ENCODE measurements at places on chromosomes 13 and 19. TPM values are rescaled to one million over a fixed set of nuclear protein-coding genes. Genes with fewer than 3 reads are reported as not detected.

Gene FCAR
- 0.70 TPM for total RNA-seq

GRCh38 chr19:4687396-4687795 is 17.3 kb upstream of the MYDGF start:
- DNase-seq: no peak

Gene SIGLEC8
- total RNA-seq: not detected

- DNase-seq: no peak
Observed at GRCh38 chr13:113427562-113428468, 25.5 kb downstream of the ADPRHL1 start.

GRCh38 chr13:77118134-77118533 is 91.2 kb upstream of the FBXL3 start:
- no peak for DNase-seq

DNA sequence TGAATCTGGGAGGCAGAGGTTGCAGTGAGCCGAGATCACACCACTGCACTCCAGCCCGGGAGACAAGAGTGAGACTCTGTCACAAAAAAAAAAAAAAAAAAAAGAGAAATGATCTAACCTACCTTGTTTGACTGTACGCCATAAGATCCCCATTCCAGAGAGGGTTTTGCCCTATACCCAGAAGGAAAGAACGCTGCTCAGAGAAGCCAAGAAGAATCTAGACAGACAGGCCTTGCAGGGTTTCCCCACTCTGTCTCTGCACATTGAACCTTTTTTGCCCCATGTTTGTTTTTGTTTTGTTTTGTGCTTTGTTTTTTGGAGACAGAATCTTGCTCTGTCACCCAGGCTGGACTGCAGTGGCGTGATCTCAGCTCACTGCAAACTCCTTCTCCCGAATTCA is 7.4 kb upstream of the MAP1S start:
- DNase-seq: no peak

DNA sequence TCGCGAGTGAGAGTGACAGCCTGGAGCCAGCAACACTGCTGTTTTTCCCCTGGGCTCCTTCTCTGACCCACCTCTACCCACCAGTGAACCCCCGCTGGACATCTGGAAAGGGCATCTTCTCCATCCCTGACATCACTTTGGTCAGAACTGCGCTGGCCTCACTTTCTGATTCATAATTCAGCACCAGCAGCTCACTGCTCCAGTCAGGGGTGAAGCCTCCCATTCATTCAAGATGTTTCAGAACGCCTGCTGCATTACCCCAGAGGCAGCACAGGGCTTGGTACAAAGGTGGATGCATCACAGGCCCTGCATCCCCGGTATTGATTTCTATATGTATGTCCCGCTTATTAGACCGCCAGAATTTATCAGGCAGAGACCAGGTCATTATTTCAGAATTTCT is 182.8 kb upstream of the TSHZ3 start:
- DNase-seq: peak; percentile 50

DNA sequence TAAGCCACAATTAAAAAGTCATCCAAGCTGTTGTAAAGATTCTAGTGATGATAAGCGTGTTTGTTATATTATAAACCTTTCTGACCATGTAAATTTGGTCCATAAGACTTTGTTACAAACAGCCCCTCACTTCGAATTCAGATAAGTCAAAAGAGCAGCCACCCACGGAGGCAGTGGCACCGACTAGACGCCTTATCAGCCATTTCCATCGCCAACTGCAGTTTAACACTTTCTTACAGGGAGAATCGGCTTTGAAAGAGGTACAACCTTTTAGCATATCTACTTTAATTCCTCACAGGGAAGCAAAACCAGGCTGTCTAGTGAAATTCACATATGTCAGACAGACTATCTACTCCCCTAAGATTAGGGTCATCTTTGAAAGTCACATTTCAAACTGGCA is 47.5 kb downstream of the SOX21 start:
- DNase-seq: no peak

- DNase-seq: no peak
Observed at GRCh38 chr13:97223037-97223710, 1.0 kb downstream of the MBNL2 start.

DNA sequence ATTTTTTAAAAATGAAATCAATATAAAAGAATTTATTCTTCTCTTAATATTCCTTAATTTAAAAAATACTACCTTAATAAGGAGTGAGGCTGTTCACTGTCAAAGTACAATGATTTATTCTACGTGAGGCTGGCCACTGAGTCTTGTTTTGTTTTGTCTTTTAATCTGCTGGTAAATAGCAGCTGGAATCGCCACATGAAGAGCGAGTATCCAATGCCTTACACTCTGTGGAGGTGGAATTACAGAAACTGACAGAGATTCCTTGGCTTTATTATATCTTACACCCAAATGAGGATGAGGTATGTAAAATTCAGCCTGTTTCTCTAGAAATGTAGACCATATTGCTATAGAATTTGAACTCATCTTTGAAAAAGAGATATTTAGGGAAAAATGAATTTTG is 52.9 kb upstream of the AKAP11 start:
- DNase-seq: no peak

Gene NANOS2
- total RNA-seq: not detected

Gene KCNC3
- total RNA-seq: 3.8 TPM

GRCh38 chr19:2325281-2326046 is 2.9 kb downstream of the LSM7 start:
- DNase-seq: no peak

GRCh38 chr13:113065406-113066141 is 40.0 kb upstream of the F7 start:
- DNase-seq: no peak

DNA sequence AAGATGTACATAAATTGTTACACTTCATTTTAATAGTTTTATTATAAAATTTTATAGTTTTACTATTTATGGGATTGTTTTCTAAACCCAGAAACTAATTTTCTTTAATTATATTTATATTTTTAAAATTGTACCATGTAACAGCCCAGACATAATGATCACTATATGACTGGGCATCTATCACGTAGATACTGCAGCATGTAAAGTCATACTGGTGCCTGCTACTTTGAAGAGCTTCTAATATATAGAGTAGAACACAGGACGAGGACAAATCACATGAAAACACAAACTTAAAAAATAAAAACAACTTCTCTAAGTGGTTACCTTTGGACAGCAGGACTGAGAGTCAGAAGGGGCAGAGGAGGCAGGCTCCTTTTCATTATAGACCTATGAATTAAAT is 5.3 kb downstream of the ELF1 start:
- no peak for DNase-seq

GRCh38 chr19:31595521-31595920 is 246.3 kb upstream of the TSHZ3 start:
- DNase-seq: no peak

Gene MAST1
- total RNA-seq: 0.65 TPM

GRCh38 chr19:3360421-3361383 is 5.7 kb upstream of the NFIC start:
- peak; percentile 94 for DNase-seq

Gene GIPR
- total RNA-seq: 6.9 TPM

Gene GCDH
- total RNA-seq: 33.2 TPM

Gene CGB3
- total RNA-seq: not detected

DNA sequence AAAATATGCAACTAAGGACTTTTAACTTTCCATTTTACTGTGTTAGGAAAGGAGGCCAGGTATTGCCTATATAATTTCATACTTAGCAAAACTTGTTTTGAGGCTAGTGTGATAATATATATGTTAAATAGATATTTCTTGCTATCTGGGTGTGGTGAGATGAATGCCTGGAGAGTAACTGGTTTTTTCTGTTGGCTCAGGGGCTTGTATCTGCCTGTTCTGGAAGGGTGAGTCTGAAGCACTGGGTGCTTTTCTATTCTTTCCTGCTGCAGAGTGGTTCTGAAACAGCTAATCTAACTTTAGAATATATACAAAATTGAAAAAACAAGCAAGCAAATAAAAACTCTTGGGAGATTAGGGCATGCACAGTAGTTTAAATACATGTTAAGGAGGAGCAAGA is 64.6 kb upstream of the MYCBP2 start:
- no peak for DNase-seq

DNA sequence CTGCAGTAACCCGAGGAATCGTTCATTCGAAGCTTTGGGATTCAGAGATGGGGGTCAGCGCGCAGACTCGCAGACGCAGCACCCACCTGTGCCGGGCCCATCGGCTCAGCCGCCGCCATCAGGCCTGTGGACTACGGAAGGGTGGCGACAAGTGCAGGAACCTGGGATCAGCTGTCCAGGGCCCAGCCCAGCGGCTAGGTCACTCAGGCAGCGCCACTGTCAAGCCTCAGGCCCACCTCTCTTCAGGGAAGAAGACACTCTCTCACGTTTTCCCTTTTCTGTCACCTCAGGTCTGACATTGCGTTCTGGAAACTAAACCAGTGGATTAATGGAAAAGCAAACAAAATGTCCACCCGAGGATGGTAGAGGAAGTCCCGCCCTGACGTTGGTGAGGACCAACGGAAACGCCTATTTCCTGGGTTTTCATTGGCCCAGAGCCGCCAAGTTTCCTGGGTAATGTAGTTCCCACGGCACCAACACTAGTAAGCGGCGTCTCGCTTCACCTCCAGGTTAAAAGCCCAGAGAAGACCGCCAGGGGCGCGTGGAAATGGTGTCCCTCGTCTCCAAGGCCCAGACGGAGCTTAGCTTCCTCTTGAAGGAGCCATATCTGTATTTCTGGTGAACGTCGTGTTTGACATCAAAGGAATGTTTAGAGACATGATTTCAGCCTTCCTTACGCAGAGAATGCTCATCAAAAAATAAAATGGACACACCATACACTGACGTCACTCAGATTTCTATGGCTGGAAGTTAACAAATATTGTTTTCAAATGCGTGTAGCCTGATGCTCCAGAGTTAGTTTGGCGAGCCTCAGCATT is at the start of gene ZNF772:
Gene ZNF772 (minus strand): TSS at position 376 of the 818 bp plus-strand sequence. CDS start 257 bp downstream, at position 119.
- DNase-seq: peak; percentile 94

- DNase-seq: no peak
Observed at GRCh38 chr13:95874286-95874685, 178.9 kb downstream of the UGGT2 start.

GRCh38 chr19:19613506-19613905 is 5.0 kb downstream of the PBX4 start:
- DNase-seq: no peak

Gene FGF22
- total RNA-seq: not detected

Gene EPSTI1
- 2.7 TPM for total RNA-seq

GRCh38 chr13:63636316-63636993 is 2220.8 kb upstream of the PCDH20 start:
- no peak for DNase-seq

- no peak for DNase-seq
Observed at GRCh38 chr13:48733739-48734335, 80.1 kb downstream of the CYSLTR2 start.

- no peak for DNase-seq
Observed at GRCh38 chr13:106143930-106144709, 391.3 kb downstream of the EFNB2 start.

DNA sequence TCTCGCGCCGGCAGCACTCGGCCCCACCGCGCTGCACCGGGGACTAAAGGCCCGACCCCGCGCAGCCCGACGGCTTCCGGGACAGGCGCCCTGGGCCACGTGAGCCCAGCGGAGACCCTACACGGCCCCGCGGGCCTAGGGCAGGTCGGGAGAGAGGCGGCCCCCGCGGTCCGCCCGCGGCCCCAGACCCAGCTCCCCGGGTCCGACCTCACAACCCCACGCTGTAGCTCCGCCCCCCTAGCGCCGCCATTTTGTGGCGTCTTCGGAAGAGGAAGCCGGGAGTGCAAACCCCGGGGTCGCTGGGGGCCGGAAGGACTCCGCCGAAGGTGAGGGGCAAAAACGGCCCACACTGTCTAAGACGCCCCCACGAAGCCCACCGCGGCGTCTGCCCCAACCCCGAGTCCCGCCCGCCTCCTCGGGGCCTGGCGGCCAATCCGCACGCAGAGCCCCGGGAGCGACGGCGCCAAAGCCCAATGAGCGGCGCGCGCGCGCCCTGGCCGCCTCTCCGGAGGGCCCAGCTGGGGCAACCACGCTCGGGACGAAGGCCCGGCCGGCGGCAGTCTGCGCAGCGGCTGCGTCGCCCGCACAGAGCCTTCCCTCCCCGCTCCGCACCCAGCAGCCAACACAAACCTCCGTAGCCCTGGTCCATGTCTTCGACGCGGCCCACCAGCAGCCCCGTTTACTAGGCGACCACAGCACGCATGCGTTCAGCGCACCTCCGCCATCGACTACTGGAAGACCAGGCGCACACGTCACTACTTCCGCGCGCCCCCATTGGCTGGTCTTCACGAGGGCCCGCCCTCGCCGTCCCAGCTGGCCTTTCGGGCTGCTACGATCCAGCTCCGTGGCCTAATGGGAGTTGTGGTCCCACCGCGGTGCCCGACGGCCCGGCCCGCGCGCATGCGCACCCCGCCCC is at the start of gene AKAP8:
Gene AKAP8 (minus strand): TSS at position 705 of the 916 bp plus-strand sequence. CDS start 56 bp downstream, at position 649.
- peak; percentile 99 for DNase-seq

DNA sequence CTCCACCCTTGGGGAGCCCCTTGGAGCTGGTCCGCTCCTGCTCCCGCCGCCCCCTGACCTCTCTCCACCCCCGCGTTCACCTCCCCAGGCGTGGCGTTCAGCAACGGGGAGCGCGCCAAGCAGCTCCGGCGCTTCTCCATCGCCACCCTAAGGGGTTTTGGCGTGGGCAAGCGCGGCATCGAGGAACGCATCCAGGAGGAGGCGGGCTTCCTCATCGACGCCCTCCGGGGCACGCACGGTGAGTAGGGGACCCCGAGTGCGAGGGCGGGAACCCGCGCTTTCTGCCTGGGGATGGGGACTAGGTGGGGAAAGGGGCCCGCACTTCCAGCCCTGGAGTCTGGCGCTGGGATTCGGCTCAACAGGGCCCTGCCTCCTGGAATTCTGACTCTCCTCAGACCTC is 1.7 kb downstream of the CYP2A13 start:
- DNase-seq: no peak

DNA sequence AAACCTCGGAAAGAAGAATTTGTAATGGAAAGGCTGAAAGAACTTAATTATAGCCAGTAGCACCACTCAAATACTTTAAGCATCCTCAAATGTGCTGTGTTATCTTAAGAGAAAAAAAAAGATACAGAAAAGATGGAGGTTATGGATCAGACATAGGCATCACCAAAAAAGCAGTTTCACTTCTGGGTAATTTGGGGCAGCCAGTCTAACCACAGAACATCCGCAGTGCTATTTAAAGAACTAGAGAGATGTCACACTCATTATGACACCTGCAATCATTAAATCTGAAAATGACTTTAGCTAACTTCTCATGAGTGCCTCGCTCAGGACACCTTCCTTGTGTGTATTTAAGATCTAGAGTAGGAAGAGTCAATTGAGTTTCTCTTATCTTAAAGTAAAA is 211.8 kb downstream of the RBM26 start:
- DNase-seq: no peak

Gene FAM216B
- total RNA-seq: 0.22 TPM

- DNase-seq: no peak
Observed at GRCh38 chr19:29309637-29310036, 96.7 kb upstream of the UQCRFS1 start.
